ENCODE measurements at places on chromosomes 7 and 10.

- no peak for DNase-seq
Measured at GRCh38 chr7:76259124-76260093, 43.1 kb upstream of the HSPB1 start.

DNA sequence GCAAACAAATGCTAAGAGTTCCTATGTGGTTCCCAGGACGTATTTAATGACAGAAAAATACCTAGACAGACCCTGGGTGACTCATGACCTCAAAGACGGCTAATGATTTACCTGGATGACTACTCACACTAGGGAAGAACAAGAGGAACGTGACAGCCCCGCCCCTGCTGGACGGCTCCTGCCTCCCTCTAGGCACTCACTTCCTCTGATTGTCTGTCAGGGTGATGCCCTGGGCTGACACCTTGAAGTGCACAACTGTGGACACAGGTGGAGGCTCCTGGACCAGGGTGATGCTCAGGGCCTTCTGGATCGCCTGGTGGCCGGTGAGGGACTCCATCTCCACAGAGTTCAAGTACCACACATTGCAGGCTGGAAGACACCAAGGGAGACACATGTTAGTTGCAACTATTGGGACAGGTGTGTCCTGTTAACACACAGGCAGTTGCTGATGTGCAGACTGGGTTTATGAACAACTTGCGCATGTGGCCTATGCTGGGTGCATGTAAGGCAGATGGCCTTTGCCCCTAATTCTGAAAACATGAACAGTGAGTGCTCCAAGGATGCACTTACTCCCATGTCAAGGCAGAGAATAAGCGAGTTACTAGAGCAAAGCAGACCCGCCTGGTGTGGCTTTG is 298.3 kb downstream of the TNS3 start:
- no peak for DNase-seq

DNA sequence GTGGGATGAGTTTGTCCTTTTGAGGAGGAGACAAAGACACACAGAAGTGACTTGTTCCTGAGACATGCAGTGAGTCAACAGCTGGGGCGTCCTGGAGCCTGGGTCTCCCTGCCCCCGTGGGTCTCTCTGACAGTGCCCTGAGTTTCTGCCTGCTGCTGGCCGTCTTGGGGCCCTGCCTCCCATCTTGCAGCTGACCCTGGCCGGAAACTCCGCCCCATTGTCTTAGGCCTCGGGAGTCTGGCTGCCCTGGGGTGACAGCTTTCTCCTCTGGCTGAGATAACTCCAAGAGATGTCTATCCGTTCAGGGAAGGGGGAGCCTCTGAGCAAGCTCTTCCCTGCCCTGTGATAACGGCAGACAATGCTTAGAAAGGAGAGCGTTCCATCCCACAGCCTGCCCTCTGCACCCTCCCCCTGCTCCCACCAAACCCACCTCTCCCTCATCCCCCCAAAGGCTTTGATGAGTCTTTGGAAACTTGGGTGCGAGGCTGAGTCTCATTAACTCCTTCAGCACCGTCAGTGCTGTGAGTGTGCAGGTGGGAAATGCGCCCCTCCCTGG is 69.5 kb upstream of the PODXL start:
- no peak for DNase-seq

GRCh38 chr10:58951746-58952145 is 224.7 kb upstream of the PHYHIPL start:
- no peak for DNase-seq

DNA sequence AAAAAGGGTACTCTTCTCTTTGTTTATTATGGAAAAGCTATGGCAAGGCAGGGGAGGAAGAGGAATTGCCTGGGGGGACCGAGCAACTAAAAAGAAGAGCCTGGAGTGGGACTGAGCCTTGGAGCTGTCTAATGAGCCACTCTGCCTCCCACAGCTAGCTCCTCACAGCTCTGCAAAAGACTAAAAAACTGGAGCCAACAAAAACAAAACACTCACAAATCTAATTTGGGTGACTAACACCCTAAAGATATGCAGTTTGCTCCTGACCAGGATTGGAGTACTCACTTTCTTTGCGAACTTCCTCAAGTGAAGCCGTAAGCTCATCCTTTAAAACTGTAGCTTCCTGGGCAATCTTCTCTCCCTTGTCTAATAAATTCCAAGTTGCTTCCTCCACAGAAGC is 89.4 kb downstream of the CTNNA3 start:
- DNase-seq, result no peak

DNA sequence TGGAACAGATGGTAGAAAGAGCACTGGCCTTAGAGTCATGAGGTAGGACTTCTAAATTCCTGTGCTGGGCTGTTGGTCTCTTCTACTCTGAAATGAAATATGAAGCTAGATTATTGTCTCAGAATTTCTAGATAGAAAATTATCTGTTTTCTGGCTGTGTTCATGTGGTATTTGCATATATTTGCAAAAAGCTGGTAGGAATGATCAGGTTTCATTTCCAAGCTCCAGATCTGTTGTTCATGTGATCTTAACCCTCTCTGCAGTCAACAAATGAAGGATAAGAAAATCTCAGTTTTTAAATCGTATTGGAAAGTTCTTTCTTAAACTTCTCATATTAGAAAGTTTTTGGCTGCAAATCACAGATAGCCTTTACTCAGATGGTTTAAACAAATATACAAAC is 248.3 kb downstream of the CDK14 start:
- no peak for DNase-seq

- no peak for DNase-seq
Measured at GRCh38 chr7:3310884-3311283, 9.8 kb downstream of the SDK1 start.

GRCh38 chr7:118305671-118306070 is 81.2 kb downstream of the ANKRD7 start:
- no peak for DNase-seq

- no peak for DNase-seq
Measured at GRCh38 chr10:23543691-23544380, 105.0 kb downstream of the OTUD1 start.

GRCh38 chr7:44325811-44326241 is 432 bp upstream of the CAMK2B start:
- no peak for DNase-seq

- DNase-seq, result no peak
Measured at GRCh38 chr10:63711867-63712716, 190.9 kb downstream of the REEP3 start.

DNA sequence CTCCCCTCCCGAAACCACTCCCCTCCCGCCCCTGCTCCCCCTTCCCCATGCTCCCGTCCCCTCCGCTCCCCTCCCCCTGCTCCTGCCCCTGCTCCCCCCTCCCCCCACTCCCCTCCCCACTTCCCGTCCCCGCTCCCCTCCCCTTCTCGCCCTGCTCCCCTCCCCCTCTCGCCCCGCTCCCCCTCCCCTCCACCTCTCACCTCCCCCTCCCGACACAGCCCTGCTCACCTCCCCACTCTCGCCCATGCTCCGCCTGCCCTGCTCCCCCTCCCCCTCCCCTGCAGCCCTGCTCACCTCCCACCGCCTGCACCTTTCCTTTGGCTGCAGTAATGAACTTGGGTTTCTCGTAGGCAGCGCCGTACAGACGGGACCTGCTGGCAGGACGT is 49.9 kb upstream of the NKX6-2 start:
- DNase-seq, result no peak

DNA sequence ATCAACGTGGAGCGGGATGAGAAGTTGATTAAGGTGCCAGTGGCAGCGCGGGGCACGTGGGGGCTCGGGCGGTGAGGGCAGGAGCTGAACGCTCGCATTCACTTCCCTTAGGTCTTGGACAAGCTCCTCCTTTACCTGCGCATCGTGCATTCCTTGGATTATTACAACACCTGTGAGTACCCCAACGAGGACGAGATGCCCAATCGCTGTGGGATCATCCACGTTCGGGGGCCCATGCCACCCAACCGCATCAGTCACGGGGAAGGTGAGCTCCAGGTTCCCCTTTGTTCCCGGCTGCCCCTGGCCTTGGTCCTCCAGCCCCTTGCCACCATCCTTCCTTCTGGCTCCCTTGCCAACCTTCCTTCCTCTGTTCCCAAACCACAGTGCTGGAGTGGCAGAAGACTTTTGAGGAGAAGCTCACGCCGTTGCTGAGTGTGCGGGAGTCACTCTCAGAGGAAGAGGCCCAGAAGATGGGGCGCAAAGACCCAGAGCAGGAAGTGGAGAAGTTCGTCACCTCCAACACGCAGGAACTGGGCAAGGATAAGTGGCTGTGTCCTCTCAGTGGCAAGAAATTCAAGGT is 2.5 kb downstream of the UFSP1 start:
- no peak for DNase-seq

- no peak for DNase-seq
Measured at GRCh38 chr7:158950914-158951635, 94.7 kb downstream of the DYNC2I1 start.

DNA sequence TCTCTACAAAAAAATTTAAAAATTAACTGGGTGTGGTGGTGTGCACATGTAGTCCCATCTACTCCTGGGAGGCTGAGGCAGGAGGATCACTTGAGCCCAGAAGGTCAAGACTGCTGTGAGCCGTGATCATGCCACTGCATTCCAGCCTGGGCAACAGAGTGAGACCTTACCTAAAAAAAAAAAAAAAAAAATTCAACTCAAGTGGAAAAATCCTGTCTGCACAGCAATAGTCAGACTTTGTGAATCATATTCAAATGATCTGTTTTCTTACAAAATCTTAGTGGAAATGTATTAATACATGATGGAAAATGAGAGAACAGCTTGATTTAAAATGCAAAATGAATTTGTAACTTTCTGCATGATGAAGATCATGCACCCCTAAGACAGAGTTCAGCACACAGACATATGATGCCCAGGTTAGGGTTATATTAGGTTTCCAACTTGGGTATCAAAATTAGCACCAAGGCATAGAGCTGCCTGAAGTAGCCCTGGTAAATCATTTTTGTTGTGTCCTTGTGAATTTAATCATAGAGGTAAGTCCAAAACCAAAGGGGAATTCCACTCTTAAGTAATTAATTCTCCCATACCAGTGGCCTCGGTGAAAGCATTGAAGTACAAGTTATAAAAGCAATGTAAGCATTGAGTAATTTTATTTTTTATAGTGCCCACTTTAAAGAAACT is 93.8 kb downstream of the ADD3 start:
- no peak for DNase-seq

DNA sequence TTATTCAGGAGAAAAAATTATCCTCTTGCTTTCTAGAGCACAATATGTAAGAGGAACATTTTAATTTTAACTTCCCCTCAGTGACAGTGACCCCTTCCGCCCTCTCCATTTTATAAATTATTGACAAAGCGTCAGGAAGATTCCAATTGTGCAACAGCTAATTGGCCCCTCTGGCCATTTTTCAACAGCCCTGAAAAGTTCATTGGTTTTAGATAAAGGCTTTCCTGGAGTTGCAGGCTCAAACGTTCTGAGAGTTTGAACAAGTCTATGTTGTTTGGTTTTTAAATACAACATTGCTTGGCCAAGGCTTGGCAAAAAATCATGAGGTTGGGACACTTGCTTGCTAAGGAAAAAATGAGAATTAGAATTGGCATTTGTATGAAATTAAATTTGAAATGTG is 422.2 kb upstream of the ANKRD30A start:
- no peak for DNase-seq

DNA sequence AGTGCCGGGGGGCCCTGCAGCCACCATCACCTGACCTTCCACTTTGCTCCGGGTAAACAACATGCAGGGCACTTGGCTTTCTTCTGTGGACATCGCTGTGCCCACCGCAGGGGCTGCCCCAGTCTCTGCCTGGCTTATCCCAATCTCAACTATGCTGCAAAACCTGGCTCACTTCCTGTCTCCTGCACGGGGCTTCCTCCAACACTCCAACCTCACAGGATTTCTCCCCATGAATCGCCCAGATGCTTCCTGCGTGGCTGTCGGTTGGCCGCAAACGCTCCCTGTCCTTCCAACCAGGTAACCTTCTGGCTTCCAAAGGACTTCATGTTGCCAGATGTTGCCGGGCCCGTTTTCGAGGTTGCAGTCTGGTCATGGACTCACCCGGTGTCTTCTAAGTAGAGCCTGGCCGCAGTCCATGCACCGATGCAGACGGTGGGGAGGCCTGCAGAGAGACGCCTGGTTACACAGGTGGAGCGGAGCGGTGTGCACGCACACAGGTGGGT is 109.0 kb downstream of the VIPR2 start:
- no peak for DNase-seq

DNA sequence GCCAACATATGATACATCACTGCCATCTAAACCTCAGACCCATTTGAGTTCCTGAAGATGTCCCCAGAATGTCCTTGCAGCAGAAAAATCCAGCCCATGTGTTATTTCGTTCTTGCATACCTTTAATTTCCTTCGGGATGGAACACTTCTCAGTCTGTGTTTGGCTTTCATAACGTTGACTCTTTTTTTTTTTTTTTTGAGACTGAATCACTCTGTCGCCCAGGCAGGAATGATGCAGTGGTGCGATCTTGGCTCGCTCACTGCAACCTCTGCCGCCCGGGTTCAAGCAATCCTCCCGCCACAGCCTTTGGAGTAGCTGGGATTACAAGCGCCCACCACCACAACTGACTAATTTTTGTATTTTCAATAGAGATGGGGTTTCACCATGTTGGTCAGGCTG is 148.8 kb upstream of the TNRC18 start:
- no peak for DNase-seq

- DNase-seq, result no peak
Measured at GRCh38 chr7:139118234-139118804, 8.8 kb upstream of the ZC3HAV1 start.

GRCh38 chr7:90804370-90804769 is 208.2 kb downstream of the CDK14 start:
- no peak for DNase-seq

GRCh38 chr7:47875998-47876744 is 72.1 kb downstream of the PKD1L1 start:
- DNase-seq, result no peak

DNA sequence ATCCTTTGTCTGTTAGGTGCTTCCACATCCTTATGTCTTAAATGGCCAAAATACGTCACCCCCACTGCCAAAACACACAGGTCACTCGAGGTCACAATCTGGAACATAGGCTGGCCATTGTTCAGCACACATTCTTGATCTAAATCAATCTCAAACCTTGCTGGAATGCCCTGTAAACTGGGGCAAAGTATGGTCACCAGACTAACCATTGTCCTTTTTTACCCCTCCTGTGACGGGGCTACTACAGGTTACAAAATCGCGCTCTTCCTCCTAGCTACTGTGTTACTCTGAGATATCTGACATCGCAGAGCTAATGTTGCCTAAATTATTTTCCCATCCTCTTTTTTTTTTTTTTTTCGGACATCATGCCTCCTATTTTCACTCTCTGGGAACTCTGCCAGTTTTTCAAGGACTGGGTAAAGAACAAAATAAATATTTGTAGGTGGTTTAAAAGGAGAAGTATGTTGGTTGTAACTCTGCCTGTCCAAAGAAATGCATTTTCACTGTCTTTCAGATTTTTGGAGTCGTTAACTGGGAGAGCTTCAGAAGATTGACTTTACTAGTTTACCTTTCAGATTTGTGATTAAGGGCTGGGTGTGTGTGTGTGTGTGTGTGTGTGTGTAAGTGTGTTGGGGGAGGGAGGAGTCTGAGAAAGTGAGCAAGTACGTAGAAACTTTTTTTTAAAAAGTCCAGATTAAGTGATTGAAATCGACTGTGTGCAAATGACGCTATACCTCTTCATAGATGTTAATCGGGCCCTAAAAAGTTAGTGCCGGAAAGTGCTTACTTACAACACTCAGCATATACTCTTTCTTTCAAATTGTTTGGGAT is 942 bp upstream of the KIAA1217 start:
- DNase-seq, result no peak
